ENCODE measurements at places on chromosomes 11 and 22.

GRCh38 chr11:66854231-66854661, 2.6 kb upstream of the LRFN4 start:
- no peak for DNase-seq

- no peak for DNase-seq
Measured at GRCh38 chr11:1469287-1469910, 17.2 kb downstream of the MOB2 start.

DNA sequence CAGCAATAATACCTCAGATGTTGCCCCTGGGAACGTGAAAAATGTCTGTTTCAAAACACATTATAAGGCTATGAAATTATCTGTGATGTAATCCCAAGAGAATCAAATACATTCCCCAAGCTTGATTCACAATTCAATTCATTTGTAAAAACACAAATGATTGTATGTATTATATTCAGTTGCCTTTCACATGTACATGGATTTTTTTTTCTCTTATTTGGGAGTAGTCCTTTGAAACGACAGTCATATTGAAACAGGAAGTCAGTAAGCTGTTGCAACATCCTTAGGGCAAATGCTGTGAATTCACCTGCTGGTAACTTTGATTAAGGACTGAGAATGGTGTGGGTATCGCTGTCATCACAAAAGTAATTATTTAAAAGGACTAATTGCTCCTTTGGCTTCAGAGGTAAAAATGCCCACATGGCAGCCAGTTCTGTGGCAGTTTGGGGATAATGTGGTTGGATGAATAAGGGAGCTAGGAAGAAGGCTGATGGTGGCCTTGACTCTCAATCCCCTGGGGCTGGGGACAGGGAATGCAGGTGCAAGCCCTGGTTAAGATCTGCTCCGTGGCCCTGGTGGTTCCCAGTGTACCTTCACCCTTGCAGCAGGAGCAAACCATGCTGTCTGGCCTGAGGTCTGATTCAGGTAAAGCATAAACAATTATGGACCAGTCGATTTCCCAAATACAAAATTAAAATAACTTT, 13.2 kb downstream of the EHF start:
- DNase-seq = no peak

GRCh38 chr11:9459667-9460321, 1.0 kb upstream of the ZNF143 start:
- no peak for DNase-seq

GRCh38 chr11:102420547-102420946, 32.0 kb downstream of the TMEM123 start:
- no peak for DNase-seq

GRCh38 chr11:2961080-2961479, 31.0 kb downstream of the NAP1L4 start:
- no peak for DNase-seq

DNA sequence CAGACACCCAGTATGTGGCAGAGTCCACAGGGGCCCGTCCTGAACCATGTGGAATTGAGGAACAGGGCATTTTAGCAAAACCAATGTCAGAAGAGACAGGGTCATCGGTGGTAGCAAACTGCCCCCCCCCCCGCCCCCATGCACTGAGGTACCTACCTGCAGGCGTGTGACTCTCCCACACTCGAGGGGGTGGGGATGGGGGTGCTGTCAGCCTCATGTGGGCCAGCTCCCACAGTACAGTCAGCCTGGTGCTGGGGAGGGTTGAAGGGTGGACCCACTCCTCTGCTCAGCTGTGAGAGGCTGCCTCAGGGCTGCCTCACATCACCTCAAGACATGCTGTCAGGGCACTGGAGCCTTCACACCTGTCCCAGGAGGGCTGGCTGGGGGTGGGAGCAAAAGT, 10.7 kb upstream of the SUSD2 start:
- DNase-seq = no peak

DNA sequence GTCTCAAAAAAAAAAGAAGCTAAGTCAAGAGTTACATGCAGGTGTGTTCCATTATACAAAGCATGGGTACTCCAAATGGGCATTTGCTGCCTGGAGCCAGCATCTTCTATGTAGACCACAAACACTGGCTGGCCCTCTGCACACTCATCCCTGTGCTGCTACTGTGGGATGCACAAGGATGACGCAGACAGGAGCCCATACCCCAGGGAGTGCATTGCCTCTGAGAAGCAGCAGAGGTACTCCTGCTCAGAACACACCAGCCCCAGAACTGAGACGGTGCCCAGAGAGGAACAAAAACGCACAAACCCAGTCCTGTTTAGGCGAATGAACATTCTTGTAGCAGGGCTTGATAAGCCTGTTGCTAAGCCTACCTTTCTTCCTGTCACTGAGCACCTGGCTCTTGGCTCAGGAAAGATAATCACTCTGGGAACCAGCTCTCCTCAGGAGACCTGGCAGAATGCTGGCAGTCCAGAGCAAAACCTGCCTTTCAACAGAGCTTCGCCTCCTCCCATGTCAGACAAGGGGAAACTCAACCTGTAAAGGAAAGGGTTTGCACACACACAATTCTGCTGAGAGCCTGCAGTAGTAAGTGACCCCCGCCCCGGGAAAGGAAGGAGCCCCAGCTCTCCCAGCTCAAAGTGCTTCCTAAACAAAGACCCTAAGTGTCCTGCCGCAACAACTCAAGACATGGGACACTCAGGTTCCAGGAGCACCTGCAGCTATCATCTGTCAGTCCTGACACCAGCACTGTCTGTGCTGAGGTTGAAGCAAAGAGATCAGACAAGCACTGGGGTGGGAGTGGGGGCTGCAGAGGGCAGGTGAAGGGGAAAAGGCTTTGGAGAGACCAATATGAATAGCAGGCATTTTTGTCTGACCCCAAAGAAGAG, 145.7 kb downstream of the TENM4 start:
- no peak for DNase-seq

DNA sequence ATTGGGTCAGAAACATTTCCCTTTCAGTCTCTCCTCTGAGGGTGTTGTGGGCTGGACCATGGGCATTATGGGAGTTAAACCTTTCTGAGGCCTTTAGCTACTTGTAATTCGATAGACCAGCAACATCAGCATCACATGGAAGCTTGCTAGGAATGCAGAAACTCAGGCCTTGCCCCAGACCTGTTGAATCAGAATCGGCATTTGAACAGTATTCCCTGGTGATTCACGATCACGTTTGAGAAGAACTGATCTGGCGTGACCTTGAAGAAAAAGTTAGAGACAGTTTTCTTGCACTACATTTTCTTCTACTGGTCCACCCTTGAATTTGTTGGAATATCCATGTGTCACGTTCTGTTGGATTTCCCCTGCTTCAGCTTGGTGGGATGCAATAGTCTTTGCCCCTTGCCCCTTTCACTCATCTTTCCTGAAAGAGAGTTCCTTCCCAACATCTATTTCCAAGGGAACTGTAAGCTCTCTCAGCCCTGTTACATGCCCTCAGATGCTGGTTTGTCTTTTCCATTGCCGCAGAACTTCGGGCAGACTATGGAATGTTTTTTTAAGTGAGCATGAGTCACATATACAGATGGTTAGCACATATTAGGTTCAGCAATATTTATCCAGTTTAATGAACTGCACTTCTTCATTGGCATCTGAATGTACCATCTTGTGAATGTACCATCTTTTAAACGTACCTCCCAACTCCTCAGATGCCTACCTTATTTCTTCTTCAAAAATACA, 23.9 kb downstream of the EHF start:
- no peak for DNase-seq

GRCh38 chr11:130423541-130424142, 4.8 kb downstream of the ADAMTS8 start:
- no peak for DNase-seq

- DNase-seq = no peak
Measured at GRCh38 chr22:36222887-36223450, 16.4 kb downstream of the APOL2 start.

DNA sequence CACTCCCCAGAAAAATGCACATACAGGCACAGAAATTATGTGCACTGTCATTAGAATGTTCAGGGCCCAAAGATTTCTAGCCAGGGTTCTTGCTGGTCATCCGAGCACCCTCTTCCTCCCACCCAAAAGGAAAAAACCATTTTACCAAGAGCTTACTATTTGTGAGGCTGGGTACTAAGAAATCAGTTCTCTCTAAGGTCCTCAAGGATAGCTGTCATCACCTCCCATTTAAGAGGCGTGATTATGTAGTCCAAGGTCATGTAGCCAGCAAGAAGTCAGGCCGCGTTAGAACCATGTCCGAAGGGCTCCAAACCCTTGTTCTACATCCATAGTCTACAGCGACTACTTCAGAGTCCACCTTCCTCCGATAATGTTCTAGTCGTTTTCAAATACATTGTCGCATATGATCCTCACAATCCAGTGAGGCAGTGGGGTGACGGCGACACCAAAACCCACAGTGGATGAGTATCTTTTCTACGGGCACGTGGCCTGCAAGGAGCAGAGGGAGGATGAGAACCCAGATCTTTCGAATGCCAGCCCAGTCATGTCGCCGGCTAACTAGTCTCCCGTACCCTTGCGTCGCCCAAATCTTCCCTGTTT, 634 bp downstream of the TIMM8B start:
- DNase-seq = no peak

DNA sequence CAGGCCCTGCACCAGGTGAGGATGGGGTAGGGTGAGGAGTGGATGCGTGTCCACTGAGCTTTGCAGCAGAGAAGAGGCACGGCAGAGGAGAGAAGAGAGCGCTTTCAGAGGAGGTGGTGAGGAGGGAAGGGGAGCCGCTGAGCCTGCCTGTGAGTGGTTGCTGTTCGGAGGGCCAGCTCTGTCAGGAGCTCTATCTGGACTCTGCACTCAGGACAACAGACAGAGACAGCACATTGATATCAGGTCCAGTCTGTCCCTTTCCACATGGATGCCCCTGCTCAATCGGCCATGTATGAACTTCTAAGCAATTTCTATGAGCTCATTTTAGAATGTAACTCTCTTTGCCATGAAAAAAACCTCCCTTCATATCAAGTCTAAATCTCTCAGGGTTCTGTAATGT, 158.6 kb downstream of the KIRREL3 start:
- DNase-seq = no peak

DNA sequence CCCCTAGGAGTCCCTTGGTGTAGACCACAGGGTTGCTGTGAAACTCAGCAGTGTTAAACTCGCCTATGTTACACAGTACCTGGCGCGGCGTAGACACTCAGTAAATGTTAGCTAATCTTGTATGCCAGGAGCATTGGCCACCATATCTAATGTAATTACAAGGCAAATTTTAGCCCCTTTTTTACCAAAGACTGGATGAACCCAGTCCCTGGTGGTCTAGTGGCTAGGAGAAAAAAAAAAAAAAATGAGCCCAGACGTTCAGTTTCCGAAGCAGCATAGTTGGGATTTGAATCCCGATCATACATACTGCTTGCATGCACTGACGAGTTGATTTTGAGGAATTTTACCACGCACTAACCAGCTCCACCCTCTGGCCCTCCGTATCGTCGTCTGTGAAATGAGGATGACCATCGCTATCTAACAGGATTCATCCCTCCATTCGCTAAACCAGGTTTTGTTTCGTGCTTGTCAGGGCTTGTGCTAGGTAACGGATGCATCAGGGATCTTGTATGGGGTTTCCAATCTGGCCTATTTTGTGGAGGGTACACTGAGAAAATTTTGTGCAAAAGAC, 688 bp downstream of the PTS start:
- DNase-seq = no peak

DNA sequence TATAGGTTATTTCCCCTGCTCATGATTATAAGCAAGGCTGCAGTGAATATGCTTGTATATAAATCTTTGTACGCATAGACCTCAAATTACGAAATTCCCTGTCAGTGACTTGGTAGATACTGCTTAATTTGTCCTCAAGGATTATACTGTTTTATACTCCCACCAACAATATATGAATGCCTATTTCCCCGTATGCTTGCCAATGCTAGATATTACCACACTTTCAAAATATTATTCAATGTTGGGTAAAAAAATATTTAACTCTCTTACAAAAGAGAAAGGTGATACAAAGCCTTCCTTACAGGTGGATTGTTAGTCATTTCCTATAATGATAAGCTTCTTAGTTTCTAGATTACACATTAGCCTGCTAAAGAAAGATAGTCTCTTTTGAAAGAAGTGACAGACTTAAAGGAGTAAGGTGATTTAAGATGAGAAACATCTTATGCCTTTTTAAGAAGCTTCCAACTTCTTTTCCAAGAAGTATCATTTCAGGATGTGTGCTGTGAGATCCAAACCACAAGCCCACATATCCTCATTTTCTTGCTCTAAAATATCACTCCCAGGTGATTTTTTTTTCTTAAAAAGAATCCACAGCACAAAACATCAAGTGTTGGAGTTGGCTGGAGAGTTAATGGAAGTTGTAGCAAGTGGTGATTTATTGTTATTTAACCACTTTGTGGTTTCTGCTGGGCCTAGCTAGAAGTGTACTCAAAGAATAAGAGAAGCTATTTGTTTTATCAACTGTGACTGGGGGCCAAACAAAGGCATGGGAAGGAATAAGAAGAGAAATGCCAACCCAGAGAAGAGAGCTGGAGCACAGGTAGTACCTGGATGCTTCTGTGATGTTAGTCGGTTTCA, 59.2 kb downstream of the BARX2 start:
- no peak for DNase-seq

DNA sequence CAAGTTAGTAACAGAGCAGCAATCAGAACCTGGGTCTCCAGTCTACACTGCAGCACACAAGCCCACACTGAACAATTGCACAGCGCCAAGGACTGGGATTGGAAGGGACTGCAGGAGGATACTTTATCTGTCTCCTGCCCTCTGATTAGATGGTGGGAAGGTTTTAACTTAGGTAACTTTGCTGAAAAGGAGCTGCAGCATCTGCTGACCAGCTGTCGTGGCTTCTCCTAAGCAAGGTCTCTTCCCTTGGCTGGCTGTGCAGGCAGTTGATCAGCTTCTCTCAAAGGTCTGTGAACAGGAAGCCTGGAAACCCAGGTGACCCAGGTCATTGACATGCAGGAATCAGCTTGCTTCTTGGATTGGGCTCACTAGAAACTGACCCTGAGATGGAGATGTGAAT, 82.4 kb downstream of the ISX start:
- DNase-seq = no peak

DNA sequence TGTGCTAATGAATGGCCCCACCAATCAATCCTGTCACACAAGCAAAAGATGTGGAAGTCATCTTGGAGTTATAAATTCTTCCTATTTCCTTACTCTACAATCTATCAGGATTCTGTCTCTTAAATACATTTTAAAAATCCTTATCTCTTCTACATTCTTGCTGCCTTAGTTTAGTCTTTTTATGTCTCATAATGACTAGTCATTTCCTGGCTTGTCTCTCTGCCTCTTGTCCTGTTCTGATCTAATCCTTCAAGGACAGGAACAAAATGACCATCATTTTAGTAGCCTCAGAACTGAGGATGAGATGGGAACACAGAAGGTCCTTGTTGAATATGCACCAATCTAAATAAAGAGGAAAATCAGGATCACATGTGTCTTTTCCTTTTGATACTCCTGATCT, 56.6 kb upstream of the LIN7C start:
- no peak for DNase-seq

- DNase-seq = no peak
Measured at GRCh38 chr22:28989484-28989883, 72.1 kb downstream of the C22orf31 start.

- DNase-seq = no peak
Measured at GRCh38 chr11:76708972-76709660, 38.6 kb upstream of the LRRC32 start.

GRCh38 chr11:72160319-72160718, 24.8 kb downstream of the FOLR3 start:
- DNase-seq = no peak
